ENCODE measurements at places on chromosomes 3 and 15.

GRCh38 chr15:43390723-43391122, 19.8 kb downstream of the TUBGCP4 start:
- DNase-seq = no peak

DNA sequence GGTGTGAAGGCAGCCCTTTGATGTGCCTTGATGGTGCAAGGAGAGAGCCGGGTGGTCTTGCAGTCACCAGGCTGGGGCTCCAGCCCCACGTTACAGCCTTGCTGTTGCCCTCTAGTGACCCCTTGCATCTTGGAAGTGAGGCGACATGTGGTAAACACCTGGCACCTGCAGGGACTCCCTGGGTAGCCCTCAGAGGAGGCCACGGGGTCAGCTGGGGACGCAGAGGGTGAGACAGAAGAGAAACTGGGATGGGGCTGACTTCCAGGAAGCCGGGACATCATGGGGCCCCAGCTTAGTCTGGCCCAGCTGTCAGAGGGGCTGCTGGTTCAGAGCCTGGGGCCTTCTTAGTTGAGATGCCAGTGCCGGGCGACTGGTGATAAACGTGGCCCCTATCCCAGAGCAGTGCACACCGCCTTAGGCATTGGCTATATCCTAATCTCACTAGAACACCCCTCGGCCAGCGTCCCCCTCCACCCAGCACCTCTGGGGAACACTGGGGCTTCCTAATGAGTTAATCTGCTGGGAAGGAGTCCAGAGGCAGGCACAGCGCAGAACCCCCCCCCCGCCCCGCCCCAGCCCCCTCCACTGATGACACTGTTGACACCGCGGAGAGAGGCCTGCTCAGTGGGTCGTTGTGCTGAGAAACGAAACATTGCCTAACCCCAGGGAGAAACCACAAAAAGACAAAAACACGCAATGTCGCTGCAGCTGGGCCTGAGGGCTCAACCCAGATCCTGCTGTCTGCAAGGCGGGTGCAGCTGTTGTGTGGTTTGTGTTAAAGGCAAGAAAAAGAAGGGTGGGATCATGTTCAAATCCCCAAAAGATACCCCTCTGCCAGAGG, 60.5 kb upstream of the KLF13 start:
- no peak for DNase-seq

DNA sequence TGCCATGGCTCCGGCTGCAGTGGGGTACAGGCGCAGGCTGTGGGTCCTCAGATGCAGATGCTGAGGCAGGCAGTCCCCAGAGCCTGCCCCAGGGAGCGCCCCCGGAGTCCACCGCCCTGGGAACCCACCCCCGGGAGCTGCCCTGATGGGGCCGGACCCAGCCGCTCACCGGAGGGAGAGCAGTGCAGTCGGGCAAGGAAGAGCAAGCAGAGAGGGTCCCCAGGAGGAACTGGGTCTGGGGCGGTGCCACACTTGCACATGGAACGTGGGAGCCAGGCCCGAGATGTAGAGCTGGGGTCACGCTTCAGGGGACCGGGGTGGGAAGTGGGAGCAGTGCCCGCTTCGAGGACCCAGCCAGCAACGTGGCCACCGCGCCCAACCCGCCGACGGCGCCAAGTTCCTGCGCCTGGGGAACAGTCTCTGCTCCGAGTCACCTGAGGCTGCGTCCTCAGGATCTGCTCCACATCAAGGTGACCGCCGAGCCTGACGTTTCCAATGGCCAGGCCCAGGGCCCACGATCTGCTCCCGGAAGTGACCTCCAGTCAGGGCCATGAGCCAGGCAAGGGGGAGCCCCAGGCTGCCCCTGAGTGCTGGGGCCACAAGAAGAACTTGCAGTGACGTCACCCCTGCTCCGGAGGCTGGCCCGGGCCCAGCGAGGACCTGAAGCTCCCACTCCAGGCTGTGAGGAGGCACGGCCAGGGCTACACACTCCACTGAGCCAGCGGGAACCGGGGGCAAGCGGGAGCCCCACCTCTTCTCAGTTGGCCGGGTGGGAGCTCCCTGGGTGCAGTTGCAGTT, 27.0 kb upstream of the TFG start:
- DNase-seq = no peak

DNA sequence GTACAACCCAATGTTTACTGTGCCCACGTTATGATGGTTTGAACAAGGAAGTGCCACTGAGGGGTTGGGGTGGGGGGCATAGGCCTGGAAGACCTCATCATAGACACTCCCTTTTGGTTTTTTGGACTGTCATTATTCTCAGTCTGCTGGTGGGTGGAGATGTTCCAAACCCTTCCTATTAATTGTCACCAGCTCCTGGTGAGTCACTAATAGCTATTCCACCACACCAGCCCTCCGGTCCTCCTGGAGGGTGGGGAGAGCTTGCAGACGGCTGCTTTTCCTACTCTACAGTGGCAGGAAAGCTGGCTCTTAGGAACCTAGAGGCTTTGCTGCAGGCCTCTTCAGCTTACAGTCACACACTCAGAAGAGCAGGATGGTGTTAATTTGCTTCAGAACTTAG, 9.0 kb upstream of the COPG1 start:
- DNase-seq = no peak

DNA sequence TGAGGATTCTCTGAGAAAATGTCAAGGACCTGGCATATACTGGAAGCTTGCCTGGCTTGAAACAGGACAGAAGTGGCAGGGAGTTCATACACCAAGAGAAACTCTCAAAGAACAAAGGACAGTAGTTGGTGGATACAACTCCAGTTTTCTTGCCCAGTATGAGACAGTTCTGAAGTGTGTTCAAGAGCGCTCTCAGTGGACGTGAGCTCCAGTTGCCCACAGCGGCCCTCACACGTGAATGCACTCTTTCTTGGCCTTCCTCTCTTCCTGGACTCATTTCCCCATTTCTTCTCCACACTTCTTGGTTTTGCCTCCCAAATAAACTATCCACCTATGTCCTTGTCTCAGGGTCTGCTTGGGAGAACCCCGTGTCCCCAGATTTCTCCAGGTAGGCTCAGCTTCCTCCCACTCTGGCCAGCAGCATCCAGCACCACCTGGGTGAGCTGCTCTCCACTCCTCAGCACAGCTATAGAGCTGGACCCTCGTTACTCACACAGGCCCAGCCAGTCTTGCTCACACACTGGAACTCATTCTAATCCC, 54.5 kb downstream of the DCLK3 start:
- DNase-seq = no peak

- DNase-seq = no peak
These were observed 2.5 kb downstream of the HEG1 start for GRCh38 chr3:125053304-125053699.

DNA sequence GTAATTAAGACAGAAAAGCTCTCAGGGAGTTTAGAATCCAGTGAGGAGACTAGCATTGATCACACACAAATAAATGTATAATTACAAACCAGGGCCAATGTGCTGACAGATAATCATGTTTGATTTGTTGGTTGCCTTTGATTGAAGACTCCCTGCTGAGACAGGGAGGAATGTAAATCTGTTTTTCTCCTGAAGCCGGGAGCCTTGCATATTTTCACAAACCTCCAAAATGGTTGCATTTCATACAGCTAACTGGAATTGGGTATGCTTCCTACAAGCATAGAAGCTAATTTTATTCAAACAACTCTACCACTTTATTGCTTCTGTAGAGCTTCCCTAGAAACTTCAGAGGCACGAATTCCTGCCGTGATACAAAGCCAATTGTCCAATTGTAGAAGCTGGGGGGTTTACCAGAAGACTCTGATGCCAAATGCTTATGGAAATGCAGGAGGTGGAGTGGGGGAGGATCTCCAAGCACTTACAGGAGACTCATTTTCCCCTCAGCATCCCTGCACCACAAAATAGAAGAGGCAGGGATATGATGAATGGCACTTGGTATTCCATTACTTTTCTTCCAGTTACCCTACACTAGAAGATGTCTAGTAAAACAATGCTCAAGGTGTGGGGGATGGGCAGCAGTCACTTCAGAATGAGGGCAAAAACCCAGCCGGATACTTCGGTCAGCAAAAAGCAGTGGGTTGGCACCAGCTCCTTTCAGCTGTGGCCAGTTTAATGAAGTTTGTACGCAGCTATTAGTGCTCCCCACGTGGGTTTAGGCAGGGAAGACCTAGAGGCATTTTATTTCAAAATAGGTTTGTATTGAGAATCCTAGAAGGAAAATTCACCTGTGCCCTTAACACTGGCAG, 11.4 kb upstream of the MEX3B start:
- no peak for DNase-seq

GRCh38 chr3:182697345-182697919, 95.9 kb upstream of the ATP11B start:
- DNase-seq = no peak

DNA sequence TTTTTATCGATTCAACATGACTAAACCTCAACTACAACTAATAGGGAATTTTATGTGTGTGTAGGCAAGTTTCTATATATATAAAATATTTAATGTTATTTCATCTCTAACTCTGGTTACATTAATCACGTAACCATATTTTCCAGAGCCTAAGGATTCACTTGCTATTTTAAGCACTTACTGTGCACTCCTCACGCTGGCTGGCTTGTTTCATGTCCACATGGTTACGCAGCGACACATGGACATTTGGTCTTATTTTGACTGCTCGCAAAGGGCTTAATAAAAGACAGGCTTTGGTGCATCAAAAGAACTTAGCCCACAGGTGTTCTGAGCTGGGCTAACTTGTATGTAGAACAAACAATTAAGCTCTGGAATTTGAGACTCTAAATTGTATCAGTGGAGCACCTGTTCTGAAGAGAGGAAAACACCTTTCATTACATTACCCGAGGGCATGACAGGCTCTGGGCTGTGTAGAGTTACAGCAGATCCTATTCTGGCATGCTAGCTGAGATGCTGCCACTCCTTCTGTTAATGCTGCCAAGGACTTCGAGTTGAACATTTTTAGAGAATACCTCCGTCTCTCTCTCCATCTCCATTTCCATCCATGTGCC, 130.0 kb upstream of the NR2F2 start:
- DNase-seq = no peak

- no peak for DNase-seq
These were observed 62.3 kb upstream of the ARL8B start for GRCh38 chr3:5059782-5060181.

All from NCI-H2171 treated with DMSO at 0.1 percent for 48 hours (cell line).